ENCODE measurements at places on chromosomes 3 and 15. TPM values are rescaled to one million over a fixed set of nuclear protein-coding genes. Genes with fewer than 3 reads are reported as not detected.

Gene CYP1A2
- total RNA-seq = not detected

Gene SLC22A14
- total RNA-seq = not detected

- DNase-seq = peak; percentile 49
These were observed 327.4 kb downstream of the SHQ1 start for GRCh38 chr3:72520690-72521308.

DNA sequence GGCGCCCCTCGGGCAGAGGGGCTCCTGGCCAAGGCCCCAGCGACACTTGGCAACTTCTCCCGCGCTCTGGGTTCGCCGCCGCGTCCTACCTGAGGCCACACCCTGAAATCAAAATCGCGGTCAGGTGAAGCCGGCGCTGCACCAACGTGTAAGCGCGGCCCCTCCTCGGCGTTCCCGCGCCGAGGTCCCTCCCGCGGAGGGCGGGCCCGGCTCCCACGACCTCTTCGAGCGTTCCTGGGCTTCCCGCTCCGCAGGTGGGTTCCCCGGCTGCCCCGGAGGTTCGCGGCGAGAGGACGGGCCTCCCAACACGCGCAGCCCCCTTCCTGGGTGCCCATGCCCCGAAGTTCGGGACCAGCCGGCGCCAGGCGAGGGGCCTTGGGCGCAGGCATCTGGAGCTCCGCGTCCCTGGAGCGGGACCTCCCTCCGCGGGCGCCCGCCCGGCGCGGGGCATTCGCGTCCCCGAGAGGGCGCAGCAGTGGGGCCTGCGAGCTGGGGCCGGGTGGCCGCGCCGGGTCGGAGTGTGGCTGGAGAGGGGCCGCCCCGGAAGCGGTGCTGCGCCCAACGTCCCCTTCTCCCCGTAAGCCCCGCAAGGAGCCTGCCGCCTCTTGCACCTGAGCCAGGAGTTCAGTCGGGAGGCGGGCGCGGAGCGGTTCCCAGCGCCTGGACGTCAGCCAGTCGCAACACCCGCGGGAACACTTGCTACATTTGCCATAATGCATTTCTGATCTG, 13.7 kb downstream of the PAK6 start:
- DNase-seq = no peak

DNA sequence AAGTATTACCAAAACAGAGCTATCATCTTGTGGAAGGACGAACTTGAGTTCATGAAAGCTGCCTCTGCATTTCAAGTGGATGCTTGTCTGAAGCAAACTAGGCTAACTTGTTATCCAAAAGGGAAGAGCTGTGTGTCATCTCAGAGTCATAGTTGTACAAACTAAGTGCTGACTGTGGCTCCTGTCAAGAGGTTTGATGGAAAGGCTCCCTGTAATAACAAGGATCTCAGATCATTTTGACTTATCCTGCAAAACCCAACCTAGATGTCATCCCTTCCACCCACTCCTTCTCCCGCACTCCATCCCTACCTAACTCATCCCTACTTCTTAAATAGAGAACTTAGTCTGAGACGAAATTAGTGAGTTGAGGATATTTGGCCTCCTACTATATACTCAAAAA, 110.8 kb downstream of the NR2E3 start:
- no peak for DNase-seq

GRCh38 chr15:78565951-78566774, 843 bp downstream of the CHRNA5 start:
- peak; percentile 33 for DNase-seq

- no peak for DNase-seq
These were observed 39.8 kb downstream of the CD200R1L start for GRCh38 chr3:112806903-112807302.

DNA sequence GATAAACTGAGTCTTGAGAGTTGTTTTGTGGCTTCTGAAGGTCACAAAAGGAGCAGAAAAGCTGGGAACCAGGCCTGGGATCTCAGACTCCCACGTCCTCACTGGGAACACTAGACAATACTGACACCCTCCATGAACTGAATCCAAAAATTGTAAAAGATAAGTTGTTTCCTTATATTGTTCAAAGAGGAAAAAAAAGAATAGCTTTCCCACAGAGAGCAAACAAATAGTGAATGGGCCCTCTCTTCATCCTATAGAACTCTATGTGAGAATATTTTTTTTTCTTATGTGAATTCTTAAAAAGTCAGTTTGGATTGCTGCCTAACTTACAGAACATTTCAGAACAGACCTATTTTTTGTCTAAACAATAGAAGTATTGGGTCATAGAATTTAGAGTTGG, 203.5 kb downstream of the MECOM start:
- no peak for DNase-seq
